Esophagus squamous epithelium (tissue), 5 donors: ENCODE measurements at places on chromosomes 5 and 9.

DNA sequence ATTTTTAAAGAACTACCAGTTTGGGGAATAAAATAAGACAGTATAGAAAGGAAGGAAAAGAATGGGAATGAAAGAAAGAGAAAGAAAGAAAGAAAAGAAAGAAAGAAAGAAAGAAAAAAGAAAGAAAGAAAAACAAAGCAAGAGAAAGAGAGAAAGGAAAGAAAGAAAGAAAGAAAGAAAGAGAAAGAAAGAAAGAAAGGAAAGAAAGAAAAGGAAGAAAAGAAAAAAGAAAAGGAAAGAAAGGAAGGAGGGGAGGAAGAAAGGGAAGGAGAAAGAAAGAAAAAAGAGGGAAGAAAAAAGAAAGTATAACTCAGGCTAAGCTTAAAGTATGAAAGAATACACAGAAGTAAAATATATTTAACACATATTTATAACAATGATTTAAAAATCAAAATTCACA, 51.0 kb upstream of the FGF10 start:
- no peak for DNase-seq

- DNase-seq: no peak
Observed at GRCh38 chr9:131854334-131854733, 114.5 kb upstream of the RAPGEF1 start.

DNA sequence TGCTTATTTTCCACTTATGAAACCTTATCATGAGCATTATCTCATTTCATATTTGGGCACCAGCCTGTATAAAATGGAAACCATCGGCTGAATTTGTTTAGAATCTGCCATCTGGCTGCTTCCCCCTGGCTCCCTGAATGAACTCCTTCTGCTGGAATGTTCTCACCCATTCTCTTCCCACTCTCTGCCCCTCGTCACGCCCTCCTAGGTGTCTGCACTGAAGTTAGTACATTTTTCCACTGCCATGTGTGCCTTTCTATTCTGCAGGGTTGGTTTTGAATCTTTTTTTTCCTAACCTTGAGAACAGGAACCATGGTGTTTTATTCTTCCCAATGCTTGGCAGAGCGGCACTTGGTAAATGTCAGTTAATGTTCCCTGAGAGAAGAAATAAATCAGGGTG, 359.7 kb downstream of the MLLT3 start:
- no peak for DNase-seq

DNA sequence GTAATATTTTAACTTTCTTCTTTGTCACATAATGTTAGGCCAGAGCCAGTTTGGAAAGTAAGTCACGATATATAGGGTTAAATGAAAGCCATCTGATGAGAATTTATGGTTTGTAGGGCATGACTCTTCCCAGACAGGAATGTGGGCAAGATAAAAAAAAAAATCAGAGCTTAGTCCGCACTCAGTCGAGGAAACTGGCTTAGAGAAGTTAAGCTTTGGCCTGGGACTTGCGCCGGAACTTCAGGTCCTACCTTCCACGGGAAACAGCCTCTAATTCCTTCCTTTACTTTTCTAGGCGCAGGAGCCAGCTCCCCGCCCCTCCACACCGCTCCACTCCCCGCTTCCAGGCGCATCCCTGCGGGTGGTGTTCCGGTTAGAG, 475 bp downstream of the DDX31 start:
- no peak for DNase-seq

GRCh38 chr5:113047234-113047633, 70.6 kb downstream of the DCP2 start:
- DNase-seq: no peak

DNA sequence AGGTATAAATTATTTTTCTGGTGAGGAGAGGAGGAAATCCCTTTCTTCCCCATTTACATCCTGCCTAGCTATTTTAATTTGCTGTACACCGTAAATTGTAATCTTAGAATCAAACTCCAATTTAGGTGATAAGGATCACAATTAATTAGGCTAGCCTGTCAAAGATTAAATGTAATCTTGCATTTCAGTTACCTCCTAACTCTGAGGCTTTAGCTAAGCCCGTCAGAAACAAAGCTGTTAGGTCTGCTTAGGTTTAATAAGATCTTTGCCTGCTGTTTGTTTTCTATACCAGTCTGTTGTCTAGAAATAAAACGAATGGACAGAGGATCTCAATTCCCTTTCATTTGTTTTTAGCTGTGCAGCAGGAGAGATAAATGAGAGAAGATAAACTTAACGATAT, 51.5 kb downstream of the PIK3R1 start:
- no peak for DNase-seq

DNA sequence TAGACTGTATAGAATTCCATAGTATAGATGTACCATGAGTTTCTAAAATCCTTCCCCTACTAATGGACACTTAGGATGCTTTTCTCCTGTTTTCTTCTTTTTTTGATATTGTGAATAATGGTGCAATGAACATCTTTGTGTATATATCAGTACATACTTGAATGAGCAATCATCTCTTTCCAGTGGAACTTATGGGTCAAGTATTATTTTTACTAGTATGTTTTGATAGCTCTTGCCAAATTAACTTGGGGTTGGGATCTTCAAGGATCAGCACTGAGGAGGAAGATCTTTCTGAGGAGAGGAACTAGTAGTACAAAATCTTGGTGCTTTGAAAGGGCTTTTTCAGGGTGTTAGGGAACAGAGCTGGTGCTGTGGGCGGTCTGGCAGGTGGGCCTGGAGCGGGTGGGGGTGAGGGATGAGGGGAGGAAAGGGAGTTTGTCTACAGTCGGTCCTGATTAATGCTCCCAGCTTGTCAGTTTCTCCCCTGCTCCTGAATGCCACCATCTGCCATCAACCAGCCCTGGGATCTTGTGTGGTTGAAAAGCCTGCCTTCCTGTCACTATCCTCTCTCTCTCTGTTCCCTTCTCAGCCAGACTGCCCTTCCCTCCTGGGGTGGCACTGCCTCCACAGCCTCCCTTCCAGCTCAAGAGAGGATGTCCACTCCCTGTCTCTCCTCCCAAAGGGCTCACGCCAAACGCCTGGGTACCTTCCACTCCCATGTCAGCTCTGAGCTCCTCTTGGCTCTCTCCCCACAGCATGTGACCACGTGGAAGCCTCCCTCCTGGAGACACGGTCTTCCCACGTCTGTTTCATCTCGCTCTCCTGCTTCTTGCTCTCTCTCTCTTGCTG, 185.9 kb downstream of the DAB2IP start:
- DNase-seq: no peak

DNA sequence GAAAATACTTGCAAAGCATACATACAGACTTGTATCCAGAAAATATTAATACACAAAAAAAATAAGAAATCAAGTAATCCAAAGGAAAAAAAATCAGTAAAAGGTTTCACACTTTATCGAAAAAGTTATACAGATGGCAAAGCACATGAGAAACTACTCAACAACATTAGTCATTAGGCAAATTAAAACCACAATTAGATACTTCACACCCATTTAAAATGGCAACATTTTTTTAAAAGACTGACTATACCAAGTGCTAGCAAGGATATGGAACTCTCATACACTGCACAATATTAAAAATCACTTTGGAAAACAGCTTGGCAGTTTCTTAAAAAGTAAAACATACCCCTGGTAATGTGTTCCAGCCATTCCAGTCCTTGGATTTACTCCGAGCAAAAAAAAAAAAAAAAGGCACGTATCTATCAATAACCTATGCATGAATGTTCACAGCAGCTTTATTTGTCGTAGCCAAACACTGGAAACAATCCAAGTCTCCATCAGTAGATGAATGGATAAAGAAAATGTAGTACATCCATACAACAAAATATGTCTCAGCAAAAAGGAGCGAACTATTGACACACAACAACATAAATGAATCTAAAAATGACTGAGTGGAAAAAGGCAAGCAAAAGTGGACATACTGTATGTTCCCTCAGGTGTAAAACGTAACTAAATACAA, 66.0 kb downstream of the GNAQ start:
- DNase-seq: no peak

GRCh38 chr5:155087036-155087435, 73.5 kb downstream of the KIF4B start:
- DNase-seq: no peak

DNA sequence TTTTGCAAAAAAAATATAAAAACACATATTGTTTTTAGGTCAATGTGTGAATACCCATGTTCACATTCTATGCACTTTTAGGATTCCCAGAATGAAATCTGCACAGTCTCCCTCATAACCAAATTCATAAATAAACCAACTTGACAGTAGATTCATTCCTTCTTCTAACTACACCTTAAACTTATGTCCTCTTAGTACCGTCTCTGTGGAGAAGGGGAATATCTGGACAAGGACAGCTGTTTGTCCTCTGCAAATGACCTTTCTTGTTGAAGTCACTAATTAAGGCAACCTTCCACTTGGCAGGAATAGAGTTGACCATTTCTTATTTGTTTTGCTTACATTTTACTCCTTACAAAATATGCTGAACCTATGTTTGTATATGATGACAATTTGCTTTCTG, 71.1 kb downstream of the FBN2 start:
- DNase-seq: no peak

GRCh38 chr9:101620452-101620851, 25.7 kb upstream of the PPP3R2 start:
- no peak for DNase-seq

DNA sequence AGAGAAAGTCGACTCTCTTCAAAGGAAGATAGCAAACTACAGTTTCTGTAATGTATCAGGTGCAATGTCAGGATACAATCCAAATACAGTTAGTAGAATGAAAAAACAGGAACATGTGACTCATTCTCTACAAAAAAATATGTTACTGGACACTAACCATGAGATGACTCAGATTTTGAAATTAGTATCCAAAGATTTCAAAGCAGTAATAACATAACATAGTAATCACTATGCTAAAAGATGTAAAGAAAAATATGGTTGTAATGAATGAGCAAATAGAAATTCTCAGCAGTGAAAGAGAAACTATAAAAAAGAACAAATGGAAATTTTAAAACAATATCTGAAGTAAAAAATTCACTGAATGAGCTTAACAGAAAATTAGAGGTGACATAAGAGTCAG, 42.3 kb downstream of the SHOC1 start:
- no peak for DNase-seq

- no peak for DNase-seq
Observed at GRCh38 chr5:68374796-68375518, 159.4 kb downstream of the PIK3R1 start.

- no peak for DNase-seq
Observed at GRCh38 chr5:138700581-138701362, 52.5 kb upstream of the CTNNA1 start.

DNA sequence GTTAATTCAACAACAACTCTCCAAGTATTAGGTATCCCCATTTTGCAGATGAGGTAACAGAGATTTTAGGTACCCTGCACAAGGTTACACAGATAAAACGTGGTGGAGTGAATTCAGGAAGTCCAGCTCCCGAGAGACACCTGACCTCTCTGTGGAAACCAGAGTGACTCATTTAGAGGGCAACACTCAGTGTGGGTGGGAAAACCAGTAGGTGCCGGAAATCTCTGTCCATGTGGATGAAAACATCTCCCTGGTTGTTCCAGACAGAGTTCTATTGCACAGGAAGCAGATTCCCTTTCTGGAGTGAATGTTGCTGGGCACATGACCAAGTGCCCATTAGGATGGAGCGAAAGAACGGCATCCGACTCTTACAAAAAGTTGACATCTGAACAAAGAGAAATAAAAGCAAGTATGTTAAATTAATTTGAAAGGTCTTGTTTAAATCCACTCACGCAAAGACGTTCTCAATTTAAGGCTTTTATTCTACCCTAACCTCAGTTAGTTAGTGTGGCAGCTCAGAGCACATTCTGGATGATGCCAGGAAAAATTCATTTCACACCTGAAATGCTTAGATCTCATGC, 391.9 kb upstream of the WWC1 start:
- no peak for DNase-seq

DNA sequence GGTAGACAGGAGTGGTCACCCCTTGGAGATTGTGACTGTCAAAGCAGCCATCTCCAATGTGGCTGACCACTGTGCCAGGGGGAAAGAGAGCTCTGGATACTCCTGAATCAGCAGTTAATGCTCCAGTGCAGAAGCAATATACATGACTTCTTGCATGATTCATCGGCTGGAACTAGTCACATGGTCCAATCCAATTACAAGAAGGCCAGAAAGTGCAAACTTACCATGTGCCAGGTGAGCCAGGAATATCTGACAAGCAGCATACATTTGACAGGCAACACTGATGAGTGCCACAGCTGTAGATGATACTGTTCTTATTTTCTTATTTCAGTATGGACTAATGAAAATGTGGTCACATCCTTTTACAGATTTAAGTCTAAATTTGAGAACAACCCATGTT, 440.0 kb upstream of the MPDZ start:
- DNase-seq: no peak

GRCh38 chr5:115875447-115875846, 33.7 kb downstream of the AP3S1 start:
- no peak for DNase-seq

- no peak for DNase-seq
Observed at GRCh38 chr9:92100237-92100911, 14.8 kb downstream of the SPTLC1 start.

GRCh38 chr5:143601917-143602333, 198.4 kb upstream of the NR3C1 start:
- no peak for DNase-seq
